ENCODE measurements at places on chromosomes 3 and 15.

DNA sequence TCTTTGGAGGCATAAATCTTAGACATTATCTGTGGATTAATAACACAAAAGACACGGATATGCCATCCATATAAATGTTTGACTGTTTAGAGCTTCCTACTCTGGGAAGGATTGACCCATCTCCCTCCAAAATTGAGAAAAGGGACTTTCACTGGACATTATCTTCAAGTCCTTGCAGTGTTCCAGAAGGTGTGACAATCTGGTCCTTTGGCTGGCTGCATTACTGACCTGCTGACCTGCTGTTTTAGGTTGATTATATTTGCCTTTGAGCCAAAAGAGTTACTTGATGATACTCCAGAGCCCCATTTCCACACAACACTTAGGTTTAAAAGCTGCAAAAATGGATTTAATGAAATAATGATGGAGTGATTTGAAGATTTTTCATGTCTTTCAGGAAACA lies 504.6 kb downstream of the LPP start:
- DNase-seq, result no peak

DNA sequence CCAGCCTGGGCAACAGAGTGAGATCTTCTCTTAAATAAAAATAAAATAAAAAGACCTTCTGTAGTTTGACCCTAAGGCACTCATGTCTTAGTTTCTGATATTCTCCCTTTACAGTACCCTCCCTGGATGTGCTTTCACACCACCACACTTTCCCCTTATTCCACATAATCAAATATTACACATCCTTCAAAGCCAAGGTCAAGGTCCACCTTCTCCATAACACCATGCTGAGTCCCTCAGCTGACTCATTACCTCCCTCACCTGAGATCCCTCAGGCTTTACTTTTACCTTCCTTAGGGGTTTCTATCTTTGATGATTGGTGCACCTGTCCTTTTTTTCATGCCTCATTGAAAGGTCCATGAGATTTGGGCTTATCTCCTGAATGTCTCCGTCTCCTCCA lies 25.5 kb upstream of the MNS1 start:
- DNase-seq, result no peak

DNA sequence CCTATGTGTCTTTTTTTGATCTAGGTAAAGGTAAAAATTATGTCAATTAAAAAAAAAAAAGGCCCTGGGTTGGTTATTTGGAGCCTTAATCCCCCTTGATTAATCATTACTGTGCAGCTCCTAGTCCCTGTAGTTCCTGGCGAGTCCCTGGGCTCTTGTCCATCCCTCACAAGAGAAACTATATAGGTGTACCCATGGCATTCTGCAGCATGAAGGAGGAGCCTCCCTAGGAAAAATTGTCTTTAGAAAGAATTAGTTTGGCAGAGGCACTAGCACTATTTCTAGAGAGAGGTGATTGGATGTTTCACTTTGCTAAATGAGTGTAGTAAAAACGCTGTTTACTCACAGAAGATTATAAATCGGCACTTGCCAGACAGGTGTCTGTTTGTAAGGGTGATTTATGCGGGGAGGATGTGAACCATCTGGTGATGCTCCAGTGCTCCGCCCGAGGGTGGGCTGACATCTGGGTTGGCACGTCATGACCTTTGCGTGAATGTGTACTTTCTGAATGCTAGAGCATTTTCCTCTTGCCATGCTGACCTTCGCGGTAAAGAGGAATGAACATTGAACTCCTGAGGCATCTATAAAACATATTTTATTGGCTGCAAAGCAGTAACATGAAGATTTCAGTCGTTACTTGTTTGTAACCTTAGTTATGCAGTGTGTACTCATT lies 12.6 kb downstream of the PLCL2 start:
- DNase-seq, result peak; percentile 63

DNA sequence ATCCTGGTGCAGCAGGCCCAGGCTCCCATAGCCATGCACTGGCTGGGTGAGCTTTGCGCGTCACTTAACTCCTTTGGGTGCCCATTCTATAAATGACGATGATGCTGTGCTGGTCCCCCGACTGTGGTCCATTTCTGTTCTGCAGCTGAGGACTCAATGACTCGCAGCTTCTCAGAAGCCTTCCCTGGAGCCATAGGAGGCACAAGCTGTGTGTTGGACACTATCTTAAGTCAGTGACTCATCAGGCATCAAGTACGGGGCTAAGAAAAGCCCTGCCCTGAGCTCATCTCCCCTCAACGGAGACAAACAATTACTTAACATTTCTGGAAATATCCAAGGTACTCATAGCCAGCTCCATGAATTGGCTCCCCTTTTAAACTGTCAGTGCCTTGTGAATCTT lies 13.8 kb upstream of the MUSTN1 start:
- DNase-seq, result peak; percentile 65

GRCh38 chr15:51191072-51191670 lies 96.5 kb upstream of the TNFAIP8L3 start:
- DNase-seq, result peak; percentile 39

DNA sequence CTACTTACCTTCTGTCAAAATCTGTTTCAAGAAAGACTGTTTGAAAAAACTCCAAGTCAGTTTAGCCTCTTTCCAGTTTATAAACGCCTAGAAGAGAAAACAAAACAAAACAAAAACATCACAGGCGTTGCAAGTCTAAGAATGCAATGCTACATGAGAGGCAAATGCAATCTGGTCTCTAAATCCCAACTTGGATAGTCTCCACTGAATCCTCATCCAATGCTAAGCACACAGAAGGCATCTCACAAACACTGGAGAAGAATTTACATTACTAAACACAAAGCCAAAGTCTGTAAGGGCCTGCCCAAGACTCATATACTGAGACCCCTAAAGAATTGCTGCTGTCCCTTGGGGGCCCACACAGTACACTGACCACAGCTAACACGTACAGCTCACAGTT lies 18.4 kb downstream of the RFT1 start:
- no peak for DNase-seq

DNA sequence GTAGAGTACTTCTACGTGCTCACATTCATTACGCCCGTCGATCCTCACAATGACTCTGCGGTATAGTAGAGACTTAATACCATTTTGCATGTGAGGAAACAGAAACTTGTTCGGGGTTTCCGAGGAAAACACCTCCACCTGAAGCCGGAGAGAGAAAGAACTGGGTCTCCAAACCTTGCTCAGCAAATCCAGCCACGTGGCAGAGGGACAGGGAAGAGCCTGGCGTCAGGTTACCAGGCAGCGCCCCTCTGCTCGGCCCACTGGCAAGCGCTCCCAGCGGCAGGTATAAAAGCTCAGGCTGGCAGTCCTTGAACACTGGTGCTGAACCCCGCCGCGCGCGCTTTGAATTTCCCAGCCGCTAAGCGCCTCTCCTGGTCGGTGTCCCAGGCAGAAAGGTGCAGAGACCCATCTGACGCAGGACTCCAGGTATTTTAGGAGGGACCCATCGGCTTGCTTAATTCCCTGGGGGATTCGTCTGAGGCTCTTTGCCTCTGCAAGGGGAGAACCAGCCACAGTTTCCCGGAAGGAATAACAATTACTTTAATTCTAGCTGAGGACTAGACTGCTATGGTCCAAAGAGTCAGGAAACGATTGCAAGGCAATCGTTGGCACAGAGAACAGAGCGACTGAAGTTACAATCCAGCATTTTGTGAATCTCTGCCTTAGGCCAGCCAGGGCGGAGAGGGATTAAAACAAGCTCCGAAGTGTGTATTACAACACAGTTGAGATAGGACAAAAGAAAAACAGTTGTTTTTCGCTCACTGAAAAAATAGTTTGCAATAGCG lies at the start of gene C2CD4A:
TSS of gene C2CD4A (plus strand) at position 315 of the 785 bp plus-strand sequence. CDS start 637 bp downstream, outside the sequence.
- DNase-seq, result peak; percentile 64

DNA sequence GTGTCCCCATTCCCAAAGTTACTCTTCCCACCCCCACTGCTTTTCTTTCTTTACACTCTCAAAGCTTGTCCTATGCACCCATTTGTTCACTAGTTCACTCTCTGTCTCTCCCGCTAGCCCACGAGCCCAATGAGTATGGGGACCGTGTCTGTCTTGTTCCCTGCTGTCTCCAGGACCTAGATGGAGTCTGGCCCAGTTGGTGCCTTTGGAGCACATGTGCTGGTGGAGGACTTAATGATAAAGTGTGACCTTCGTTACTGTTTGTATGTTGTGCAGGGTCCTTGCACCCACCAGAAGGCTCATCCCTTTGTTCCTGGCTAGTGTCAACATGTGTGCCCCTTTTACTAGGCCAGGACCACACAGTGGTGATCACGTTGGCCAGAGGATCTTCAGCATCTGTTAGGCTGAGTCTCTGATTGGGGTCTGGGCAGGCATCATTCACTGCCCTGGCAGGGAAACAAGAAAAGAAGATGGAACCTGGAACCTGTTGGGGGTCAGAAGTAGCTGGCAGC lies 7.4 kb downstream of the CISH start:
- no peak for DNase-seq

- DNase-seq, result peak; percentile 55
Measured at GRCh38 chr3:143070977-143071551, 48.5 kb upstream of the CHST2 start.

DNA sequence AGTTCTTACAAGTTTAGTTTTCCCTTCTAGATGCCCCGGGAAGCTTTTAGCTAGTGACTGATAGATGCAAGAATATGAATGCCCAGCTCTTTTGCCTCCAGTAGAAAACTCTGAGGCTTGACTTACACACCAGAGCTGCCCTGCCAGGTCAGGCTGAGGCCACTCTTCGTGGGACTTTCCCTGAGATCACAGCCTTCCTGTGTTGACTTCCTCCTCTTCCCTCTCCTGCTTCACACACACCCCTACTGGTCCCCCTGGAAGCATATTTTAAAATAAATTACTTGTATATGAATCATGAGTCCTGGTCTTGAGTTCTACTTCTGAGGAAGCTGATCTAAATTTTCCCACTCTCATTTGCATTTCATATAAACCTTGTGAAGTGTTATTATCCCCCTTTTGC lies 413.7 kb downstream of the PDCD6IP start:
- DNase-seq, result peak; percentile 0

DNA sequence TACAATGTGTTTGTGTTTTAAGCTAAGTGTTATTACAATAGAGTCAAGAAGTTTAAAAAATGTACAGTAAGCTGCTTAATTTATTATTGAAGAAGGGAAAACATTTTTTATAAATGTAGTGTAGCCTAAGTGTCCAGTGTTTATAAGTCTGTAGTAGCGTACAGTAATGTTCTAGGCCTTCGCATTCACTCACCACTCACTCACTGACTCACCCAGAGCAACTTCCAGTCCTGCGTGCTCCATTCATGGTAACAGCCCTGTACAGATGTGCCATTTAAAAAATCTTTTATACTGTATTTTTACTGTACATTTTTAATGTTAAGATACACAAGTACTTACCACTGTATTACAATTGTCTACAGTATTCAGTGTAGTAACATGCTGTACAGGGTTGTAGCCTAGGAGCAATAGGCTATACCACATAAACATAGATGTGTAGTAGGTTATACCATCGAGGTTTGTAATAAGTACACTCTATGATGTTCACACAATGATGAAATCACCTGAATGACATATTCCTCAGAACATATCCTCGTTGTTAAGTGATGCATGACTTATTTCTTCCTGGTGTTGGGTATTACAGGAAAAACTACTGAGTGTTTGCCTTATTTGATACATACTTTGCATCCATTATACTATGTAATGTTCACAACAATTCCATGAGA lies 156.6 kb upstream of the NUDT16 start:
- peak; percentile 26 for DNase-seq

- DNase-seq, result no peak
Measured at GRCh38 chr3:133371676-133372075, 28.2 kb upstream of the BFSP2 start.

DNA sequence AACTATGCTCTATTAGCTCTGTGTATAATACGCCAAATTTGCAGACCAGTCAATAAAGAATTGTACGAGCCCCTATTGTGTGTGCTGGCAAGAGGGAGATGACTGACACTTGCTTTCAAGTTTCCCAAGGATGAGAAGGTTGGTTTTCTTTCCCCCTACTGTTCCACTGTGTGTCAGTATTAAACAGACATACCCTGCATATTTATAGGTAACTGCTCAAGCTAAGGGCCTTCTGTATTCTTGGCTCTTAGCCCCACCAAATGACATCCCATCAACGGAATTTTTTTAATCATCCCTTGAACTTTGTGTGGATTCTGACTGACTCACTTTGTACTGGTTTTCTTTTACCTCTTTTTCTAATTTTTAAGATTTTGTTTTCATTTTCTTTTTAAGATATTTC lies 60.6 kb upstream of the GYG1 start:
- DNase-seq, result peak; percentile 77

DNA sequence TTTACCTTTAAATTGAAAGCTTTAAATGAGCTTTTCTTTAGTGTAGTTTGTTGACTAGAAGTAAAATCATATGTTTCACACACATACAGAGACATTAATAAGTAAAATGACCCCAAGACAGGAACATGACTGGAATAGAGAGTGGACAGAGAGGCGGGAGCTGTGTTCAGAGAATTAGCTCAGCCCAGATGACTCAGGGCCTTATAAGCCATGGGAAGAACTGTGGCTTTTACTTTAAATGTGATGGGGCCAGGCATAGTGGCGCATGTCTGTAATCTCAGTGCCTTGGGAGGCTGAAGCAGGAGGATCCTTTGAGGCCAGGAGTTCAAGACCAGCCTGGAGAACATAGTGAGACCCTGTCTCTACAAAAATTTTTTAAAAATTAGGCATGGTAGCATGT lies 26.7 kb downstream of the SACM1L start:
- DNase-seq, result peak; percentile 1

DNA sequence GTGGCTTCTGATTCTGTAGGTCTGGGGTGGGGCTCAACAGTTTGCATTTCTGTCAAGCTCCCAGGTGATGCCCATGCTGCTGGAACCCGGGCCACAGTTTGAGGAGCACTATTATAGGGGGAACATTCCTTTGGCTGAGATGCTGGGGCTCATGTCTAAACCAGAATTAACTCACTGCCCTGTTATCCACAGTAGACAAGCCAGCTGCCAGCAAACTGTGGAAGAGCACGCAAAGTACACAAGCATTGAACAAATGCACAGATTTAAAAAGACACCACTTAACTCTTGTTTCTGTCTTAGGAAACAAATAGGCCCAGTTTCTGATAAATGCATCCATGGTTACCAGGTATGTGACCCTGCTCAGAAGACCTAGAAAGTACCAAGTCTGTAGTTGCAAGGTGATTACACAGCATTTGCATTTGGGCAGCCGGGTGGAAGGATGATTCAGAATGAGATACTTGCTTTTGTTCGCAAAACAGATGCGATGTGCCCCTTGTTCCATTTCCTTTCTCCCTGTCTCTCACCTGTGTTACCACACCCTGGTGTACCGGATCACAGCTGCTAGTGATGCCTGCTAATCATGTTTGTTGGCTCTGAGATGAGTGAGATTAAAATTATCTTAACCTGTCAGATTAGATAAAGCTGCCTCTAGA lies 12.4 kb downstream of the GYG1 start:
- no peak for DNase-seq

Measured in M059J (cell line).